ENCODE measurements at places on chromosomes 12 and 14. TPM values are rescaled to one million over a fixed set of nuclear protein-coding genes. Genes with fewer than 3 reads are reported as not detected.

GRCh38 chr12:46549527-46550265 is 177.1 kb upstream of the SLC38A2 start:
- no peak for DNase-seq

Gene CPNE6
- 0.24 TPM for total RNA-seq

Gene BTG1
- 51.2 TPM for total RNA-seq

GRCh38 chr14:23538785-23539184 is 12.8 kb downstream of the ZFHX2 start:
- DNase-seq, result no peak

DNA sequence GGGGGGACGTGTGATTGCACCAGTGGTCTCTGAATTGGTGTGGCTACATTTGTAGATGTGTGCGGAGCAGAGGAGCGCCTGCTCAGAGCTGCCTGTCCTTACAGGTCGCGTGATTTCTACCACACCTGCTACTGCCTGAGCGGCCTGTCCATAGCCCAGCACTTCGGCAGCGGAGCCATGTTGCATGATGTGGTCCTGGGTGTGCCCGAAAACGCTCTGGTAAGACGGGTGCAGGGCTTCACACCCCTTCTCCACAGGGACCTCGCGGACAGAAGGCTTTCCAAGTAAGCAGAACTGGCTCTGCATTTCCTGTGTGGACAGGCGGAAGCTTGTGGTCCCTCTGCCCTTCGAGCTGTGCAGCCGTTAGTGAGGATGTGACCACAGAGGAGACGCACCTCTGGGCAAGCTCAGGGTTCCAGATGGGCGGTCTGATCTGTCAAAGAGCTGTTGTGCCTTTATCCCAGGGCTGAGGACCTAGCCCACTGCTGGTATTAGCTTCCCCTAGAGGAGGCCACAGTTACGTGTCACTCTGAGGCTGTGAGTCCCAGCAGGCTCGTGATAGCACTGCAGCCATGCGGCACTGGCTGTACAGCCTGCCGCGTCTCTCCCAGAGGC is 47.7 kb downstream of the MAX start:
- no peak for DNase-seq

- DNase-seq, result no peak
These were observed 443 bp downstream of the MAGOHB start for GRCh38 chr12:10612984-10613348.

Gene HOXC5
- not detected for total RNA-seq

DNA sequence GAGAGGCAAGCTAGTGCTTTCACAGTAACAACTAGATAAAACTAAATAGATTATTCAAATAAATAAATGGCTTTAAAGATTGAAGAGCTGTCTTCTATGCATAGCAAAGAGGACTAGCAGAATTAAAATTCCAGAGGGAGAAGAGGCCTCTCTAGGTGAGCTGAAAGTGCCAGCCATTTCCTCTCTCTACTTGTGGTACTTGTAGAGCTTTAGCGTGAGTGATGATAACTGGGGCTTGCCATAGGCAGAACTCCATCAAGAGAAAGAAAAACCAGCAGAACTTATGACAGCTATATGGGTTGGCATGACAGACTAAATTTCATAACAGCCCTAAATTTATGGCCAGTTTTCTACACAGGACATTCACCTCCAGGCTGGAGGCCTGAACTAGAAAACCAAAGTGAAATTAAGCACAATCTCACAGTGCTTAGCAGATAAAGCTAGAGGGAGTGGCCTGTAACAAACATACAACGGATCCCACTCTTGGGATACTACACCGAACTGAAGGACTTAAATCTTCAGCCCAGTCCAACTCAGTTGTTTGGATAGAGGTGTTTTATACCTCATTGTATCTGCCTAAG is 11.0 kb downstream of the SPTLC2 start:
- DNase-seq, result no peak

- DNase-seq, result no peak
These were observed 261.4 kb downstream of the VRK1 start for GRCh38 chr14:97058589-97058988.

DNA sequence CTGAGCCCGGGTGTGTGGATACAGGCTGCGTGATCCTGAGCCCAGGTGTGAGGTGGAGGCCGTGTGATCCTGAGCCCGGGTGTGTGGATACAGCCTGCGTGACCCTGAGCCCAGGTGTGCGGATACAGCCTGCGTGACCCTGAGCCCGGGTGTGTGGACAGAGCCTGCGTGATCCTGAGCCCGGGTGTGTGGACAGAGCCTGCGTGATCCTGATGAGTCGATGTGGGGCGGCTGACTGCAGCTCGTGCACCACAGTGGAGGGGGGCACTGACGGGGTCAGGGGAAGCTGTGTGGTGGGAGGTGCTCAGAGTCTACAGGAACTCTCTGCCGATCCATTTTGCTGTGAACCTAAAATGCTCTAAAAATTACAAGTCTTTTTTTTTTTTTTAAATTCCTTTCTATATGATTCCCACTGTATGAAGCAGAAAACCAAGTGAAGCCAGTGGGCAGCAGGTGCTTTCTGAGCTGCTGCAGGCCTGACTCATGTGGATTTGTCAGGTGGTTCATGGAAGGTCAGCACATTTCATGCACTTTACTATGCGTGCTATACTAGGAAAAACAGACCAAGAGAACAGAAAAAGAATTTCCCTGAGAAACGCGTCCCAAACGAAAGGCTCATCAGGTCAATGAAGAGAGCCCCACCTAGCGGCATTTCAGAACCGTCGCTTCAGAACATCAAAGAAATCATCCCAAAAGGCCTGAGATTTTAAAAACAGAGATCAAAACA is 19.3 kb downstream of the BRF1 start:
- no peak for DNase-seq

DNA sequence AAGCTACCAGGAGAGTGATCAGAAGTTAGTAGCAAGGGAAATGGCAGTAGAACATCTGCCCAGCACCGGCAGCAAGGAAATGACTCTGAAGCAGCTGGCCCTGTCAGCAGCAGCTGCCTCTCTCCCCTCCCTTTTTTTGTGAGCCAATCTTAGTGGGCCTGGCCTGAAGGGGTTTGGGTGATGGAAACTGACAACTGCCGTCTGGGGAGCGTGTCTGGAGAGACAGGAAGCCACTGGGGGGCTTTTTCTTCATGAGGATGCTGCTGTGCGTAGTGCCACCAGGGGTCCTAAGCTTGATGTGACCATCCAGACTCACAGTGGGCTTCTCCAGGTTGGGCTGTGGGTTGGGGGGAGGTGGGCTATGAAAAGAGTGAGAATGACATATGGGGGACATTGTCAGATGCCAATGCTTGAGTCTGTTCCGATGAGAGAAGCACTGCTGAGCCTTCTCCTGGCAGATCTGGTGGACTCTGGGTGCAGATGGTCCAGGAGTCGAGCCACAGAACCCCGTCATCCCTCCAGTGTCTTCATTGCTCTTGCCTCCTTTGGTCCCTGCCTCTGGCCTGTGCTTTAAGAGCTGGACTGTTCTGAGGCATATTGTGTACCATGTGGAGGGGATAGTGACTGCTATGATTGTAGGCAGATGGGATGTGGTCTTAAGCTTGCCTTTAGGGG is 87.6 kb upstream of the HIF1A start:
- no peak for DNase-seq

Gene HCAR3
- total RNA-seq, result not detected
